H9 (cell line): ENCODE measurements at places on chromosomes 2 and 18.
A peak's percentile ranks its signal among the peaks of the same experiment; 100 is the strongest.

DNA sequence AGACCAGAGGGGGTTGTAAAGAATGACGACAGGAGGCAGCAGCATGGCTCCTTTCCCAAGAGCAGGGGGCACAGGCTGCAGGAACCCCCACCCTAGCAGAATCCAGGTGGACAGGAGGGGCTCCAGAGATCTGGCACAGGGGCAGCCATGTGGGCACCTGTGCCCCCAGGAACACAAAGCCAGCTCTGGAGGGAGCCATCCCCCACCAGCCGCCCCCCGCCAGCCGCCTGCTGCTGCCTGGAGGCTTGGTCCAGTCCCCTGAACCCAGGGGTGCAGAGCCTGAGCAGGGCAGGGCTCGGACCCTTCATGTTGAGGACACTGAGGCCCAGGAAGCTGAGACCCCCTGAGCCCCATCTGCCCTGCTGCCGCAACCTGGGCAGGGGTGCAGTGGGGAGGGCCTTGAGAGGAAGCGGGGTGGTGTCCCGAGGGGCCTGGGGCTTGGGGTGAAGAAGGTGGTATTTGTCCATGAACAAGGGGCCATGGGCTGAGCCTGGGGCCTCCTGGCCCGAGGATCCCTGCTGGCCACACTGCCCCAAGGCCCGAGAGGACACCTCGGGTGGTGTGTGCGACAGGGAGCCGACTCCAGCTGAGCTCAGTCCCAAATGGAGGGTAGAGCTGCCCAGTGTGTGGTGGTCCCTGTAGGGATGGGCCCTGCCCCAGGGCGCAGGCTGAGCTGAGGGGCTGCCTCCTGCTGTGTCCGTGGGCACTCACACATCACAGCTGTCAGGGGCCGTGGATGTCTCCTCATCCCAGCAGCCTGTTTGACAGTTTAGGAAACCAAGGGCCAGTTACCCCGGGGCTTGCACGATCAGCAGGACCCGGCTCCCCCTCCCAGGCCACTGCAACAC lies 39.8 kb upstream of the SNED1 start:
- DNase-seq: peak; percentile 18

- no peak for DNase-seq
These were observed 47.6 kb upstream of the GPC1 start for GRCh38 chr2:240387669-240388358.

GRCh38 chr2:236659758-236660150 lies 90.1 kb downstream of the ACKR3 start:
- no peak for DNase-seq

DNA sequence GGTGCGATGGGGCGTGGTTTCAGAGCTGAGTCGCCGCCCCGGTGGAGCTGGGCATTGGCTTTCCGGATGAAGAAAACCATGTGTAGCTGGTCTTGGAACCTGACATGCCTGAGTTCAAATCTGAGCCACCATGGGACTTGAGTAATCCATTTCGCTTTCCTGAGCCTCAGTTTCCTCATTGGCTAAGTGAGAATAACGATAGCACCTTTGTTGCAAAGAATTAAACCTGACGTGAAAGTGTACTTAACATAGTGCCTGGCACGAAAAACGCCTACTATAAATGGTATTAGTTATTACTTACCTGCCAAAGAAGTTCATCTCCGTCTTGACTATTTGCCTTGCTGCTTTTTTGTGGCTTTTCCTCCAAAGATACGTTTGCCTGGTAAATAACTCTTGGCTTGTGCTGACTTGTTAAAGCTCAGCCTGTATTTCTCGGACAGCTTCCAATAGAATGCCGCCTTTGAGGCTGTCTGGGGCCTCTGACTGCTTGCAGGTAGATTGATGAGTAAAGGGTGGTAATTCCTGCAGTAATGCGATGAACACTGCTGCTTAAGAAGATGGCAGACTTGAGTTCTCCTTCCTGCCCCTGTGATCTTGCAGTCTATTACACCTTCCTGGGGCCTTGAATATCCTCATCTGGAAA lies 1.3 kb downstream of the CDCA7 start:
- no peak for DNase-seq

DNA sequence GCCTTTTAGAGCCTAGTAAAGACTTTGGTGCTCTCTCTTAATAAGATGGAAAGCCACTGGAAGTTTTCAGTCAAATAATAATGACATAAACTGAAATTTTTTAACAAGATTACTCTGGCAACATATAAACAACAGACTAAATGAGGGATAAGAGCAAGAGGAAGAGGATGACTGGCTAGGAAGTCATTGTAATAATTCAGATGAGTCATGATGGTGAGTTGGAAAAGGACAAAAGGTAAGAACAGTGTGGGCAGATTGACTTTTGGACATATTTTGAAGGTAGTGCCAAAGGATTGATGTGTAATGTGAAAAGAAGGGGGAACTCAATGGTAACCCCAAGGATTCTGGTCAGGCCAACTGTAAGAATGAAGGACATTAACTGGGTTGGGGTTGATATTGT lies 310.3 kb downstream of the NOL4 start:
- DNase-seq: no peak

GRCh38 chr2:161981679-161982250 lies 92.2 kb downstream of the DPP4 start:
- no peak for DNase-seq

DNA sequence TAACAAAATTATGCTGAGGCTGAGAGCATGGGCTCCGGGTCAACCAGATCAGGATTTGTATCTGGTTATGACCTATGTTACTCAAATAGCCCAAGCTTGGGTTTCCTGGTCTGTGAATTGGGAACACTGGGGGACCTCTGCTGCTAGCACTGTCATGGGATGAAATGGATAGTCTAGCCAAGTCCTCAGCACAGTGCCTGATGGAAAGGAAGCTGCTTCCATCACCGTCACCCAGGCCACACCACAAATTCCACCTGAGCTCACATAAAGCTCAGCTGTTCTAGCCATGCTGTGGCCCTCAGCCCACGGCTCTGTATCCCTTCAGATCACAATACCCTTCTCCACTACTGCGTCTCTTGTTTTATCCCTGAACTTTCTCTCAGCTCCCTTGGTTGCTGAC lies 179.6 kb upstream of the SP5 start:
- DNase-seq: no peak

- DNase-seq: no peak
These were observed 27.8 kb downstream of the MTX2 start for GRCh38 chr2:176297067-176297466.

- no peak for DNase-seq
These were observed 44.6 kb downstream of the WDFY1 start for GRCh38 chr2:223900531-223900930.

DNA sequence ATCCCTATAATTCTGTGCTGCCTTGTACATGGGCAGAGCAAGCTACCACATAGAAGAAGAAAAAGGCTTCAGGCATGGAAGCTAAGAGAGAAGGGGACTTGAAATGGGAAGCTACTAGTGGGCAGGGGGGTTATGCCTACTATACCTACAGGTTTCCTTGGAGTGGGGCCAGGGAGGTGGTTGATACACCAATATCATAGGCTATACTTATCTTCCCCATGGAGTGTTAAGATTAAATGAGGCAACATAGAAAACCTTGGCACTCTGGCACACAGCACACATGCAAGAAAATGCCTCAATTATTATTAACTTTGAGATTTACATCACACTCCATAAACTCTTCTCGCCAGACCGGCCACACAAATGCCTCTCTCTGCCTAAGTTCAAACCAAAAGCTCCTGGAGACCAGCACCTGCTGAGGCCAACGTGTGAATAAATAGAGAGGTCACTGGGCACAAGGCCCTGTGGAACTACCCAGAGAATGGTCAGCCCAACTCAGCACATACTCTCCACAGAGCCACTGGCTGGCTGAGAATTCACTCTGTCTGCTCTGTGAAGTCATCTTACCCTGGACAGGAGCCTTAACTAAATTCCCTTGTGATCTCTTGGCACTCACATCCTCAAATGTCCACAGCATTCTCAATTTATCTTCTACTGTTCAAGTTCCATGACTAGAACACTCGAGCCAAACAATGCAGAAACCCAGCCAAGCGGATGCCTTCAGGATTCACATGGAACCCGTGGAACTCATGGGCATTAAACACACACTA lies 498.7 kb downstream of the BCL11A start:
- no peak for DNase-seq

- DNase-seq: no peak
These were observed 59.8 kb downstream of the BMP10 start for GRCh38 chr2:68811364-68811763.

- DNase-seq: no peak
These were observed 132.0 kb downstream of the ZNF804A start for GRCh38 chr2:184730288-184730687.

DNA sequence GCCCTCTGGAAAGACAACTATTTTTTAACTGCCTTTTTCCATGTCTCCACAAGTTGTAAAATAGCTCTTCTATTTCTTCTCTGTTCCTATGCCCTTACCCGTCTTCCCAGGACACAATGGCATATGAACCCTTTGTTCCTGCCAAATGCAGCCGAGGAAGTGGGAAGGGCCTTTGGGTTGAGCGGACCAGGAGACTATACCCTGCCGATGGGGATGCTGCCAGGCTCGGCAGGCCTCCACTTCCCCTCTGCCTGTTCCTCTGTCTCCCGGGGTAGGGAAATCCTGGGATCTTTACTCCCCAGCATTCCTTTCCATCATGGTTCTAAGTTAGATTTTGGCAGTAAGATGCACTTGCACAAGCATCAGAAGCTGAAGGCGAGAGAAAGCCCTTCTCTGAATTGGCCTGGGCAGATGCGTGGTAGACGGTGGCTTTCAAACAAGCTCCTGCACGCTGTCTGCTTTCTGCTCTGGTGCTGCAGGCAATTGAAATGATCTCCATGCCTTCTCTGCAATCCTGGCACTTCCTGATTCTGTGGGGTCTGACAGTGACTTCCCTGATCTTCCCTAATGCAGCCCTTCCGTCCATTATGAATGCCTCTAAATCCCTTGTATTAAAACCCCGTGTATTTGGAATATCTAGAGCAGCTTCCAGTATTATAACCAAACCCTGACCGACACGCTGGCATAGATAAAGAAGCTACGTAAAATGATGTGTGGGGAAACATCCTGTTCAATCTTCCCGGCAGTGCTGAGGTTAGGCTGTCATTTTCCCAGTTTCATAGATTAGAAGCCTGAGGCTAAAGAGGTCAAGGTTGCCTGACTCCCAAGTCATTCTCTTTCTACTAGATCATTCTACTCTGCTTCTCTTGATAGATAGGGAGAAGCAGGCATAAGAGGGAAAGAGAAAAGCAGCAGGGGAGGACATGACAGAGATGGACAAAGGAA lies 69.8 kb downstream of the MCFD2 start:
- DNase-seq: no peak

GRCh38 chr2:5926871-5927512 lies 234.8 kb downstream of the SOX11 start:
- DNase-seq: no peak

DNA sequence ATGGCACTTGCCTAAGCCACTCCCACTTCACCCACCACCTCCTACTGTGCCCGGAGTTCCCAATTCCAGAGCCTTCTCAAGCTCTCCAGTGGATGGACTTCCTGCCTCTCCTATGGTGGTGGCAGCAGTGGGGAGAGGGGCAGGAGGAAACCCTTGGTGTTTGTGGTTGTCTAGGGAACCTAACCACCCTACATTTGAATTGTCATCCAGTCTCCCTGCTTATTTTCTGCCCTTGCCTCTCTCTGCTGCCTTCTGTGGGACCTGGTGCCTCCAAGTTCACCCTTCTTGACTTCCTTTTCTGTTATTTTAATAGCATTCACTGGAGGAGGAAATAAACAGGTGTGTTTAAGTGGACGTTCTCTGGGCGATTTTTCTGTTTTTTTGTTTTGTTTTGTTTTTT lies 50.0 kb upstream of the HPCAL1 start:
- DNase-seq: no peak

DNA sequence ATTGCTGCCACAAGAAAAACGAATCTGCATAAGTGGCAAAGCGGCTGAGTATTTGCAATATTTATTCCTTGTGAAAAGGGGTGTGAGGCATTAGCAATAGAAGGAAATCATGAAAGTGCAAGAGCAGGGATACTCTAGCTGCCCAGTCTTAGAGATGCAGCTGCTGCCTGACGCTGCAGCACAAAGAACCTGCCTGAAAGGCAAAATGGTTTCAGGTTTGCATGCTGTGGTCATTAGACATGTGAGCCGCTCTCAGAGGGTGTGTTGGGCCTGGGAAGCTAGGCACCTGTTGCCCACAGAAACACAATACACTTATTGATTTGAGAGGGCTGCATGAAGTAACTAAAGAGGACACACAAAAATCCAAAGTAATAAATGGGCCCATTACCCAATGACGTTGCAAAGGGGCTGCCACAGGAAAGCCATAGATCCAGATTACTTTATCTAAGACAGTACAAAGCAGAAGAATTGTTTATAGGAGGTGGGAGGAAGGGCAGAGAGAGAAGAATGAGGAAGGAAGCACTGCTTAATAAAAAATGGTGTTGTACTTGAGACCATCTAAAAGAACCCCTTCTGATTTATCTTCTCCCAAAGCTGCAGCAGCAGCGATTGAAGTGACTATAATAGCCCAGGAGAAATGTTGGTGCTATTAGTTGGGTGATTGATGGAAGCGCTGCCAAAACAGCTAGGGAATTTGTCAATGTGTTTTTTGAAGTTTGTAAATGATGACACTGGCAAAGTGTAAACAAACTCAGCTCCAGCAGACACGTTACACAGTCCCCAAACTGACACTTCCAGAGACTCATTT lies 492.4 kb upstream of the ACVR2A start:
- DNase-seq: no peak

- DNase-seq: no peak
These were observed 55.1 kb downstream of the MAP3K20 start for GRCh38 chr2:173130496-173131465.

DNA sequence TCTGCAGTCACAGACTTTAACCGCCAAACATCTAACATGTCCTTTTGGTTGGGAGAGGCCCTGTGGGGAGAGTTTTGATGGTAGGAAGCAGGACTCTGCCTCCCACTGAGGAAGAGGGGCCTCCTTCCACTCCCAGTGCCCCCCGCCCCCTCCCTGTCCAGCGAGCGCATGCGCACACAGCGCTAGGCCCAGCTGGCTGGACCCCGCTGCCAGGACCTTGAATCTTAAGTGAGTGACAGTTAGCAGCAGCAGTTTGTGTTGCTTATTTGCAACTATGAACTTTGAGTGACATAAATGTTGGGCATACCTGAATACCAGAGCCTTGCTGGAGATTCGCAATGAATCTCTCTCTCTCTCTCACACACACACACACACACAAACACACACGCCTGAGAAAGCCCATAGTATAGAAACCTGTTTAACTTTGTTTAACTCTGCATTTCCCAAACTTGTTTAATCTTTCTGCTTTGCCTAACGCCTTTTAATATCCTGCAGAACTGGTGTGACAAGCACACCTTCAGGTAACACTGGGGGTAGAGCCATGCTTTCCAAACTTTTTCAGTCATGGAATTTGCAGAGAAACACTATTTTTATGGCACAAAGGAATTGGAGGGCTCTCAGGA lies 134.6 kb upstream of the SMAD2 start:
- DNase-seq: no peak

DNA sequence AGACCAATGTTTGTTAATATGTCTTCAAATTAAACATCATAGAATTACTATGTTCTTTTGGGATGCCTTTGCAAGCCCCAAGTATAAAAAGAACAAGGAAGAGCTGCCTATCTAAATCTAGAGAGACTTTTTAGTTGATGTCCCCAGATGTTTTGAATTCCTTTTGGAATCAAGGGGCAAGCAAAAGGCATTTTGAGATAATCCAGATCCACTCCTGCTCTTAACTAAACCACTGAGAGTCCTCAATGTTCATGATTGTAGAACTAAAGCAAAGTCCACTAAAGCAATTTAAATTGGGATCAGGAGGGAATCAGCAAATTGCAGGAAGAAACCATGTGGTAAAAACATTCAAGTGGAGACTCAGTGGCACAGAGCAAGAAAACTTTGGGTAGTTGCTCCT lies 558.5 kb upstream of the VRK2 start:
- no peak for DNase-seq

- no peak for DNase-seq
These were observed 4.4 kb upstream of the EXOC6B start for GRCh38 chr2:72830273-72830672.
